ENCODE measurements at places on chromosomes 3 and 15. TPM values are rescaled to one million over a fixed set of nuclear protein-coding genes. Genes with fewer than 3 reads are reported as not detected.
A peak's percentile ranks its signal among the peaks of the same experiment; 100 is the strongest.

- DNase-seq: no peak
Measured at GRCh38 chr3:35745802-35746484, 106.6 kb downstream of the ARPP21 start.

IRAK2 gene
- 2.5 TPM for polyA plus RNA-seq

PLA2G4E gene
- polyA plus RNA-seq: 0.10 TPM

ALS2CL gene
- 7.6 TPM for polyA plus RNA-seq

TM4SF1 gene
- polyA plus RNA-seq: 127 TPM

DNA sequence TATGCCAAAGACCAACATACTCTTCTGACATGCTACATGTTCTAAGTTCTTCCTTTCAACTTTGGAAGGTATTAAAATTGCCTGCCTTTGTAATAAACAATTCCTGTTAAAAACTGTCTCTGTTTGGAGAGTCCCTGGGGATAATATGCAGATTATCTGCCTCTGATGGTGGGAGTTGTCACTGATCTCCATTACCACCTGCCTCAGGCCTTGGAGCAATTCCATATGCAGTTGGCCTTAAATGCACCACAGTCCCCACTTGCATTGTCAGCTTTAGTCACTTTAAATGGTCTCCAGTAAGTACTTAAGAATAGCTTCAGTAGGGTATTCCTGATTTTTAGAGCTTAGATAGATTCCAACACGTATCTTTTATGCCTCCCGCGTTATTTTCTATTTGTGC is 121.1 kb upstream of the GOLIM4 start:
- no peak for DNase-seq

SMAD6 gene
- 27.6 TPM for polyA plus RNA-seq

- DNase-seq: no peak
Measured at GRCh38 chr3:113659101-113659541, 37.3 kb downstream of the USF3 start.

GRCh38 chr15:74168711-74169126 is 4.8 kb upstream of the ISLR start:
- DNase-seq: no peak

DNA sequence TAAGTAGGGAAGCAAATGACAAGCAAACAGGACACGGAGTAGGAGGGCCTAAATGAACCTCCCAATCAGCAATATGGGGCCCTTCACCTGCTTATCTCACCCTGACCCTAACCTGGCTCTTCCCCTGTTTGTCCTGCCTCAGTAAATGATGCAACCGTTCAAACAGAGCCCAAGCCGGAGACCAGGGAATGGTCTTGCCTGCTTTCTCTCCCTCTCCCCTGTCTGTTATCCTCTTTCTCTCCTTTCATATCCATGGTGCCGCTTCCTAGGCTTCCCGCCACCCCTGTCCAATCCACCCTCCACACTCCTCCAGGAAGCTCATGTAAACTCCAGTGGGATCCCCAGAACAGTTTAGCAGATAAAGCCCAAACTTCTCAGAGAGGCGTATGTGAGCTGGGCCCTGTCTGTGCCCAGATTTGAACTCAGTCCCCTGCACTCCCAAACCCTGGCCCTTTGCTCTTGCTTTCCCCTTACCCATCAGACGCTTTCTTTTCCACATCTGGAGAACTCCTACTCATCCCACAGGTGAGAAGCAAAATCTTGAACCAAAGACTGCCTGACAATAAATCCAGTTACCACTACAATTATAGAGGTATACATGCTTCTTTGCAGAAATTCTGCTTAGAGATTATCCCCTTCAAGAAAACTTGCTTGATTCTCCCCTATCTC is 45.7 kb upstream of the STT3B start:
- DNase-seq: no peak

DNA sequence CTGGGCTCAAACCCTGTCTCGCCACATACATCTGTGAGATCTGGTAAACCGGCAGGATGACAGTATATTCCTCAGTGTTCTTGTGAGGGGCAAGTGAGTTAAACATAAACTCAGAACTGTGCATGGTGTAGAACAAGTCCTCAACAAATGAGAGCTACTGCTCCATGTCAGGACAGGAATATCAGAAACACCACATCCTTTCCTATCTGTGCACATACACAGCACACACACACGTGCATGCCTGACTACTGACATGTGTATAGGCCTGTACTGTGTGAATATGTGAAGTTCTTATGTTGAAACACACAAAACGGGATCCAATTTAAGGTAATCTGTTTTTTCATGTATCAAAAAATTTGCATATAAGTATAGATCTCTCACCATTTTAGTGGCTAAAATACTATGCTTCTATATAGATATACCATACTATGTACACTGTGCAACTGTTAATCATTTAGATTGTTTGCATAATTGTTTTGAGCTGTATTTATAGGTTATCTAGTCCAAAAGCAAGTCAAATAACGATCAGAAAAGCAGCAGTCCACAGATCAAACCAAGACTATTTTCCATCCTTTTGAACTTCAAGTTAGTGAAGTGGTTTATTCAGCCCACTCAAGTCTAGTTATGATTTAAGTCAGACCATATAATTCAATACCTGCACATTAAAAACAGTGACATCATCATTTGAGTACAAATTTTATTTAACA is 44.8 kb downstream of the CCR4 start:
- no peak for DNase-seq

DNA sequence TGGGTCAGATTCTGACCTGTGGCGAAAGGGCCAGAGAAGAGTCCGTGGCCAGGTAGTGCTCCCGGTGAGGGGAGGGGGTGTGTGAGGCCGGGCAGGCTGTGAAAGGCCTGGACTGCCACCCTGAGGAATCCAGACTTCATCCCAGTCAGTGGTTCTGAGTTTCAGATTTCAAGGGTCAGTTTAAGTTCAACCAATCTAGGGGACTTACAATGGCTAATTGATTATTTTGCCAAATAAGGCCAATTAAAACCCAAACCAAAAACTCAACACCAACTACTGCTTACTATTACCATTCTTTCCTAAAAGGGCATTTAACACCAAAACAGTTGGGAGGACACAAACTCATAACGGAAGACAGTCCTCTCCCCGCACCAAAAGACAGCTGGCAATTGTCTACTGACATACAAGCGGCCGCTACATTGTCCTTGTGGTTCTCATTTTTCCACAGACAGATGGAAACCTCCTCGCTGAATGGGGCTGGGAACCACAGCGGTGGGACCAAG is 30.5 kb downstream of the TMEM44 start:
- peak; percentile 57 for DNase-seq

DNA sequence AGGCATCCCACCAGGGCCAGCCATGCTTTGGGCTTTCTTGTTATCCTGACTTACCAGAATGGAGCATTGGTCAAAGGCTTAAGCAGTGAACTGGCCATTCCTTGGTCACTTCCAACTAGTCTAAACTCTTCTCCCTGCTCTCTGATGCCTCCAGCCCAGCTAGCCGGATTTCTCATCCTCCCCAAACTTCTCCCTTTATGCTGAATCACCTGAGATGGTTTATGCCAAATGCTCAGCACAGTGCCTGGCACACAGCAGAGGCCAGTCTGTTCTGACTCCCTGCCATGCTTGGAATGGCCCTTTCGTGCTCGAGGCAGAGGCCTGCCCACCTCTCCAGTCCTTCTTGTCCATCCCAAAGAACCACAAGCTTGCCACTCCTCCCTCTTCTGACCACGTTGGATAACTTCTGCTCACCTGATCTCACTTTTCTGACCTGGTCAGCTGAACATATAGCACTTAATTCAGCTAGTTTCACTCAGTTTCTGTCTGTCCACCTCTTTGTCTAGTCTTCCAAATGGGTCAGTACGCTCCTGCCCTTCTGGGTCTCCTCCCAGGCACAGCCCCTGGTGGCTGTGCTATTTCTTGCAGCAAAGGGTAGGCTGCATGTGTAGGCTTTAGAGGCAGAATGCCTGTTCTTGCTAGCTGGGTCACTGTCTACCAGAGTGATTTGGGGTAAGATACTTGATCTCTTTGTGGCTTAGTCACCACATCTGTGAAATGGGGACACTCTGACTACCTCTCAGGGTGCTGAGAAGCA is 2.2 kb upstream of the RBP1 start:
- DNase-seq: no peak

OR5K3 gene
- polyA plus RNA-seq: not detected

- DNase-seq: peak; percentile 14
Measured at GRCh38 chr3:13229273-13229949, 156.2 kb upstream of the IQSEC1 start.

GRCh38 chr3:157394411-157394810 is 42.2 kb upstream of the PTX3 start:
- no peak for DNase-seq

- DNase-seq: no peak
Measured at GRCh38 chr15:97235611-97235985, 724.9 kb upstream of the ARRDC4 start.

- DNase-seq: no peak
Measured at GRCh38 chr3:40240921-40241320, 68.6 kb upstream of the EIF1B start.

STXBP5L gene
- polyA plus RNA-seq: 0.41 TPM

TJP1 gene
- 127 TPM for polyA plus RNA-seq

HESX1 gene
- 3.9 TPM for polyA plus RNA-seq

DNA sequence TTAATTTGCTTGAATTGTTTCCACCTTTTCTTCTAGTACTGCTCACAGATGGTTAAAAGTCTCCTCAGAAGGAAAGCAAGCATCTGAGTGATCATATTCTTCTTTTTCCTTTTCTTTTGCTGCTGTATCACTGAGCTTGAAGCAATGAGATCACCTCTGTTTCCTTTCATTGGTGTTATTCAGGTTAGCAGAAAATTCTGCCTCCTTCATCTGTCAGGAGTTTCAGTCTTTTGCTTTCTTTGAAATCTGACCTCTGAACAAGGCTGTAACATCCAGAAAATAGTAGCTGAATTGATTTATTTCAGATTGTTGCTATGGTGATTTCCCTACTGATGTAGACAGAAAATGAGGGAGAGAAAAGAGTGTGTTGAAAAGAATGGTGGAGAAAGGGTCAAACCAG is 343.0 kb downstream of the MFSD1 start:
- DNase-seq: no peak

GRCh38 chr3:21234933-21235332 is 516.1 kb downstream of the ZNF385D start:
- DNase-seq: no peak

GRCh38 chr3:112671930-112672715 is 31.2 kb upstream of the CCDC80 start:
- DNase-seq: no peak

DNA sequence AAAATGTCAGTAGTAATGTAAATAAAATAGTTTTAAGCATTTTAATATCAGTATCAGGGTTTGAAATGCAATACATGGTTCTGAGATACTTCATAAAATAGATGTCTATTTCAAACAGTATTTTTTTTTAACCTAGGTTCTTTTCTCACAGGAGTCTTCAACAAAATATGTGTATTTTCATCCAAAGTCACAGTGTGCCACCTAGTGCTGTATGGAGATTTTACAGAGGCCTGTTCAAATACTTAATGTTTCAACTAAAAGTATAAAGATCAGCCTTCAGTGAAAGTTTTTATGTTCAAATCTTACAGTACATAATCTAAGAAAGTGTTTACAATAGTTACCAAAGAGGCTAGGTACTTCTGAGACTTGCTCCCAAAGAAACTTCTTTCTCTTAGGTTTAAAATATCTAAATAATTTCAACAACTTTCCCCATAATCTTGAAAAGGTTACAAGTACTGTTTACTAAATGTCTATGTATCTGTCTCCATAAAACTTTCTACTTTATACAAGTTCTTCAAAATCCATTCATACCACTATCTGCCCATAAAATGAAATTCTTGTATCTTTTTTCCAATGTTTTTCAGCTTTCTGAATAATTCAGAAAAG is 38.3 kb downstream of the SCAPER start:
- DNase-seq: no peak

KLHL40 gene
- polyA plus RNA-seq: not detected

DNA sequence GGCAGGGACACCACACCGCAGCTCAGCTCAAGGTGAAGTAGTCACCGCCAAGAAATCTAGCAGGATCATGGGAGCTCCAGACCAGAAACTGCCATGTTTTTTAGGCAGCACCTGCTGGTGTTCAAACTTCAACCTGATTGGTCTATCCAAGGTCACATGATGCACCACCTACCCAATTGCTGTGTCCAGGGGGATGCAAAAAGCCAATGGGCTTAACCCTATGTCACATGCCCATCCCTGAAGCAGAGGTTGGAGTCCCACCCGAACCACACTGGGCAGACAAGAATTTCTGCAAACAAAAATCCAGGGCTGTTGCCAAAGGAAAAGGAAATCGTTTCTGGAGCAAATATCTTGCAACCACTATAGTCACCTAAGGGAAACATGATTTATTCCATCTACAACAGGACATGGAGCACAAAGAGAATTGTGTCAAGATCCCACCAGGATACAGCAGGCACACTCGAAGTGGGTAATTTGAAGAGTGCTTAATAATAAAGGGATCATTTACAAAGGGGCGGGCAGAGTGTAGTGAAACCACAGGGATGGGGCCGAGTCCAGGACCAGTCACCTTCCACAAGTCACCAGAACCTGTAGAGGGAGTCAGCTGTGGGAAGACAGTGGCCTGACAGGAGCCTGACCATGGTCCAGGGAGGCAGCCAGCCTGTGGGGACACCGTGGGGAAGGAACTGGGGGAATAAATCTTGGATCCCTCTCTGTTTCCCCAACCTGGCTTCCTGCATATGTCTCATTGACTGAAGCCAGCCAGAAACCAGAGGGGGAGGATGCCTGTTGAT is 34.2 kb upstream of the TSEN2 start:
- no peak for DNase-seq

DNA sequence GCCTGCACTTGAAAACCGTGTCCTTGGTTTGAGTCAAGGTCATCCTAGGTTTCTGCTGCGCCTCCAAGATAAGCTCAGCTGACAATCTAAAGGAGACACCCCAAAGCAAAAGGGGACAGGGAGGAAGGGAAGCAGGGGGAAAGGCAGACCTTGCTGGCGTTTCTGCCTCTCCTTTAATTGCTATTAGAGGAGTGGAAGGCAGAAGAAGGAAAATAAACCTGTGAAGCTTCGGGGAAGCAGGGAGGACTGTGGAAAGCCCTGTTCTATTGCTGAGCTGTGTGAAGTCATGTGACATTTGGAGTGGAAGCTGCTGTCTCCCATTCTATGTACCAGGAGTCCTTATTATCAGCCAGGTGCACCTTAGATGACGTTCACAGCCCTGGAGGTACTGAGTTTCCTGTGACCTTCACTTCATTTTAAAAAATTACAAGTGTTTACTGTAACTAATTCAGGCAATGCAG is 21.5 kb upstream of the CHD2 start:
- no peak for DNase-seq

DNA sequence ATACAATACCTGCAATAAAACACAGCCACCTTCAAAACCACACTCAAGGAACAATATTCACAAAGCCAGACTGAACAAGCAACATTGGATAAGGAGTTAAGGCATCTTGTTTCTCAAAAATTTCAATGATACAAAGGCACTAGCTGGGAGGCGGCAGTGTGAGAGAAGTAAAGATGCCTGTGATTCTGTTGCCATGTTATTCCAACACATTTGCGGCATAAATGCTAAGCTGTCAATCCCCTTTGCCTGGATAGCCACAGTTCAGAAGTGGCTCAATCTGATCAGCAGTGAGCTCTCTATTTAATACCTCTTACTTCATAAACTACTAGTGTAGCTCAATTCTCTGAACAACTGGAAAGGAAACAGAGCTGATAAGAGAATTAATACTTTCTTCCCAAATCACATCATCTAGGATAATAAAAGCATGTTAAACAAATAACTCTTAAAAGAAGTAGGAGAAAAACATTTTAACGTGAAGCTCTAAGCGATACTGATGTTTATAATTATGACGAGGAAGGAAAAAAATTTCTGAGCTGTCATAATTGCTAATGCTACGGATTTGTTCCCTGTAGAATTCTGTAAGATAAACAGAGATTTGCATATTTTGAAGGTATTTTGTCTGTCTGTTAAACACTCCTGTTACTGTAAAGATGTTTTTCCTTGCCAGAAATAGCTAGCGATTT is 358.4 kb downstream of the FOXP1 start:
- no peak for DNase-seq
